ENCODE measurements at places on chromosomes 1 and 21.

GRCh38 chr1:60765204-60765603, 317.2 kb upstream of the NFIA start:
- no peak for DNase-seq

GRCh38 chr1:233904633-233905415, at the start of gene SLC35F3:
TSS of gene SLC35F3 (plus strand) at chr1:233904676.
- DNase-seq: no peak

DNA sequence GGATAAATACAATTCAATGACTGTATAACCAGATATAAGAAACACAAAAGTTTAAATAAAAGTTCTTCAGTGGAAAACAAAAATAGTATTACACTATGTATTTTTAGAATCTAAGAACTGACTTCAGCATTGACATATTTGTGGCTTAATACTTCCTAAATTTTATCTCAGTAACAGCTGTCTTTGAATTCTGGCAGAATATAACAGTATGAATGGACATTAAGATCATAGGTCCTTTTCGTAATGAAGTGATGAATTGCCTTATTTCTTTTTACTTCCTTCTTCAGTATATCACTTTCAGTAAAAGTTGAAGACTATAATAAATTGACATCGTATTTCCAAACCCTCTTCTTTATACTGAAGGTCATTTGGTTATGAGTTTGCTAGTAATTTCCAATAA, 1030.0 kb downstream of the MRPL39 start:
- DNase-seq: no peak

GRCh38 chr21:32184485-32184884, 94.4 kb downstream of the MIS18A start:
- no peak for DNase-seq

GRCh38 chr1:214271174-214271858, 9.6 kb upstream of the SMYD2 start:
- no peak for DNase-seq

DNA sequence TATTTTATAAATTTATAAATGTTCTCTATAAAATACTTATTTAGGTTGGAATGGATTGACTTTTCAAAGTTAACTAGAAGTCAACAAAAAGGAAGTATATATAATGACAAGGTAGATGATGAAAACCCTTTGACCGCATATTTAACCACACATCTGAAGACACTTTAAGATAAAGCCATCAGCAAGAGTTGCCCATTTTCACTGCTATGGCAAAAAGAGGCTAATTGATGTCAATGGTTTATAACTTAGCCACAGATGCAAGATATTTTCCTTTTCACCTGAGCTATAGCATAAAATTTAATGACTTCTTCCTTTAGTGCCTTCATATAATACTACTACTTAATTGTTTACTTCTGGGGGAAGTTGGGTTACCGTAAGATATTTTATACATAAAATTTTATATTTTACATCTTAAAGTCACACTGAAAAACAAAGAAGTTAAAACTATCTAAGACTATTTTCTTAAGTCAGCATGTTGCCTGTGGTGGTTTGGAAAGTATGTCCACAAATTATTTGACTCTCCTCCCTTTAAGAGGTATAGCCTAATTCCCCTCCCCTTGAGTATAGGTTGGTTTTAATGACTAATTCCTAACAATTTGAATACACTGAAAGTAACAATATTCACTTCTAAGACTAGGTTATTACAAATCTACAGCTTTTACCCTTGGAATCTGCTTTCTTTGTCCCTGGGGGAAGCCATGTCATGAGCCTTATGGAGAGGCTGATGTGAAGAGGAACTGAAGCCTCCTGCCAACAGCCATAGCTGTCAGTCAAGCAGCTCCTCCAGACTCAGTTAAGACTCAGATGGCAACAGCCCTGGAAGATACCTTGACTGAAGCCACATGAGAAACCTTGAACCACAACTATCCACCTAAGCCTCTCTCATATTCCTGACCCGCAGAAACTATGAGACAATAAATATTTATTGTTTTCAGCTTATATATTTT, 40.3 kb upstream of the LRRC8B start:
- DNase-seq: no peak

GRCh38 chr1:168834225-168834872, 105.3 kb upstream of the DPT start:
- DNase-seq: no peak

GRCh38 chr1:247322849-247323586, 8.6 kb downstream of the ZNF496 start:
- no peak for DNase-seq

DNA sequence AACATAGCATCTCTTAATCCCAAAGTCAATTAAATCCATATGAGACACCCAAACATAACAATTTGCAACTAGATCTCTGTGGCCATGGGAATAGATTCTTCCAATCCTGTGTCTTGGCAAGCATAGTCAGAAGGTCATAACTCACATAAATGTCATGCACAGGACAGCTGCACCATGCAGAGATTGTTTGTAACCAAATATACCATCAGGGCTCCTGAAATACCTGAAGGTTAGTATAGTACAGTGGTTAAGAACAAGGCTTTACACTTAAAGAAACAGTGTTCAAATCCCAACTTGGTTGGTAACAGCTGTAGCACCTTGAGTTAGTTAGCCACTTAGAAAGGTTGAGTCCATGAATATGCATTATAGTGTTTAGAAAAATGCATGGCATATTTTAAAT, 82.6 kb upstream of the CCDC190 start:
- no peak for DNase-seq

DNA sequence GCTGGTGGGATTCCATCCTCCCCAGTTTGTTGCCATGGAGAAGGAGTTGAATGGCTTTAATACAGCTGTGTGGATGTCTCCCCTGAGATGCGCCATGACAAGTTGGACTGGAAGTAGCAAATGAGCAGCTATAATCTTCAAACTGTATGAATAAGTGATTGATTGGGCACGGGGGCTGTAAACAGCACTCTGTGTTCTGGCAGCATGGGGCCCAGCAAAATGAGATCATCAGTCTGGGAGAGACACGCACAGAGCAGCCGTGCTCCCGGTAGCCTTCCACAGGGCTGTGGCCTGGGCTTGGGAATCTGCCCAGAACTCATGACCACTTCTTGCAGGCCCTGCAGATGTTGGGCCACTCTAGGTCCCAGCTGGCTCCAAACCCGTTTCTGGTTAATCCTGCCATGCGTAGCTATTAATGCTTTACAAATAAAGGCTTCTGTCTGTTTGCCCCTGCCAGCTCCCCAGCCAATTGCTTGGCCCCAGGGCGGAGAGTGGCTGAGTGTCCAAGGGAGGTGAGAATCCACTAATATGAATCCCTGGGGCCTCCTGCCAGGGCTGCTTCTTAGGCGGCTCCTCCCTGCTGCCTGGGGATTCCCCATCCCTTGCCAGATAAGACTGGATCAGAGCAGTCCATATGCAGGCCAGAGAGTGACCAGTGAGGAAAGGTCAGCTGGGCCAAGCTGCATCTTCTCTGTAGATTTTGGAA, 642.9 kb downstream of the AJAP1 start:
- DNase-seq: no peak
